Kidney capillary endothelial cell (primary cell): ENCODE measurements at places on chromosomes 7 and 10.
A peak's percentile ranks its signal among the peaks of the same experiment; 100 is the strongest.

DNA sequence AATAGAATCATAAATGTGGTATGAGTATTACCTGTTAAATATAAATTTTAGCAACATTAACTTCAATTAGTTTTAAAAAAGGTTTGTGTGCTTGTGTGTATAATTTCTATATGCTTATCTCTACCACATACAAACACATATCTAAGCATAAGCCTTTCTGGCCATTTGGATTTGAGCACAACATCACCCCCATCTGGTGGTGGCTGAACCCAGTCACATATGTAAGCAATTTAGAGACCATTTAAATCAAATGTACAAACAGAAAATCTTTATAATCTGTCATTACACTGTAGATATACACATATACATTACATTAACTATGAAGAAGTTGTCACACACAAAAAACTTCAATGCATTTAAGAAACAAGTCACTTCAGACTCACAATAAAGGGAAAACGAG lies 31.7 kb downstream of the GPR22 start:
- peak; percentile 20 for DNase-seq

DNA sequence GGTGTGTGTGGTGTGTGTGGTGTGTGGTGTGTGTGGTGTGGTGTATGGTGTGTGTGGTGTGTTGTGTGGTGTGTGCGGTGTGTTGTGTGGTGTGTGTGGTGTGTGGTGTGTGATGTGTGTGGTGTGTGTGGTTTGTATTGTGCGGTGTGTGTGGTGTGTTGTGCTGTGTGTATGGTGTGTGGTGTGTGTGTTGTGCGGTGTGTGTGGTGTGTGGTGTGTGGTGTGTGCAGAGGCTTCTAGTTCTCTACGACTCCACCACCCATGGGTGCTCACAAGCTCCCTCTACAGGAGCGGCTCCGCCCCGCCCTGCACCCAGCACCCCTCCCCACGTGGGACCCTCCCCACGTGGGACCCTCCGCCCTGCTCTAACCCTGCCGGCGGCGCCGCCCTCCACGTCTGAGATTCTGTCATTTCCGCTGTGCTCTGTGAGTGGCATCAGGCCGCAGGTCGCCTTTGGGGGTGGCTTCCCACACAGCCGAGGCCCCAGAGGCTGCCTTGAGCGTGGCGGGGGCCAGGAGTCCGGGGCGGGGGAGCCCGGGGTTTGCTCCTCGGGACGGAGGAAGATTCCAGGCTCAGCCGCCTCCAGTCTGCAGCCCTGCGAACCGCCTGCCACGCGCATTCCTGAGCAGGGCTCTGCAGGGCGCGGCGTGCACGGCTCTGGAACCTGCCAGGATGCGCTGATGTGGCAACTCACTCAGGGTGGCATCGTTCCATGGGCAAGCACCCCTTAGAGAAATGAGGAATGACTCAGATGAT lies 37.0 kb upstream of the DNAJB6 start:
- no peak for DNase-seq

- no peak for DNase-seq
Measured at GRCh38 chr10:125063256-125063925, 97.0 kb downstream of the CTBP2 start.

DNA sequence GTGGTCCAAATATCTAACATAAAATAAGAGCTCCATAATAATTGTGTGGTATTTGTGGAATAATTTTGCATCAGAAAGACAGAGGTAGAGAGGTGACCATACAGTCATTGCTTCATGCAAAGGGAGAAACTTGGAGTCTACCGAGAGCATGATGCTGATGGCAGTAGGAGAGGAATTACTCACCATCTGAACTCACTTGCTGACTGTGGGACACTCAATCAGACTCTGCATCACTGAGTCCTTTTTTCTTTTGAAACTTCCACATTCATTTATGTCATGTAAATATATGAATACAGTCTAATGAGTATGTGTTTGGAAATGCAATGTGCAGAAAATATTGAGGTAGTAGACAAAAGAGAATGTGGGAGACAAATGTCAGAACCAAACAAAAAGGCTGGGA lies 933.8 kb downstream of the REEP3 start:
- DNase-seq = no peak

DNA sequence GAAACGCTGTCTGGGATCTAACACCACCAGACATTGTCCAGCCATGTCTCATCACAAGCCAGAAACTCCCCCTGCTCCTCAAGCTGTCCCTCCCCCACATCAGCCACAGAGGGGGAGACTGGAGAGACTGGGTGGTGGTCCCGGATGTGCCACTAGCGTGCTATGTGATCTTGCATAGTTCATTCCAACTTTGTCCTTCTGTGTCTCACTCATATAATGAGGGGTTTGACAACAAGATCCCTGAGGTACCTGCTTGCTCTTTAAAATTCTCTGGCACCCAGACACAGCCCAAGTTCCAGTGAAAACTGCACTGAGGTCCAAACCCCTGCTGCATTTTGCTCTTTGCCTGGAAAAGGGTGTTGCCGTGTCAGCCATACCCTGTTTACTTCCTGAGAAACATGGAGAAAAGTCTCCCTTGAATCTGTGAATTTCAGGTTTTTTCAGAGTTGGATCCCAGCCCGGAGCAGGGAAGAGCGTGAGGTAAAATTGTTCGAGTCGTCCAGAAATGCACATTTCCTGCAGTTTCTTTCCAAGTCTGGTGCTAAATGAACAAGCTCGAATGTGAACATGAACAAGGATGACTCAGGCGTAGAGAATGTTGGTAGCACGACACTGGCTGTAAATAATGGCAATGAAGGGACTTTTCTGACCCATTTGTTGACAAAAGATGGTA lies 156.6 kb downstream of the CCDC3 start:
- peak; percentile 92 for DNase-seq

DNA sequence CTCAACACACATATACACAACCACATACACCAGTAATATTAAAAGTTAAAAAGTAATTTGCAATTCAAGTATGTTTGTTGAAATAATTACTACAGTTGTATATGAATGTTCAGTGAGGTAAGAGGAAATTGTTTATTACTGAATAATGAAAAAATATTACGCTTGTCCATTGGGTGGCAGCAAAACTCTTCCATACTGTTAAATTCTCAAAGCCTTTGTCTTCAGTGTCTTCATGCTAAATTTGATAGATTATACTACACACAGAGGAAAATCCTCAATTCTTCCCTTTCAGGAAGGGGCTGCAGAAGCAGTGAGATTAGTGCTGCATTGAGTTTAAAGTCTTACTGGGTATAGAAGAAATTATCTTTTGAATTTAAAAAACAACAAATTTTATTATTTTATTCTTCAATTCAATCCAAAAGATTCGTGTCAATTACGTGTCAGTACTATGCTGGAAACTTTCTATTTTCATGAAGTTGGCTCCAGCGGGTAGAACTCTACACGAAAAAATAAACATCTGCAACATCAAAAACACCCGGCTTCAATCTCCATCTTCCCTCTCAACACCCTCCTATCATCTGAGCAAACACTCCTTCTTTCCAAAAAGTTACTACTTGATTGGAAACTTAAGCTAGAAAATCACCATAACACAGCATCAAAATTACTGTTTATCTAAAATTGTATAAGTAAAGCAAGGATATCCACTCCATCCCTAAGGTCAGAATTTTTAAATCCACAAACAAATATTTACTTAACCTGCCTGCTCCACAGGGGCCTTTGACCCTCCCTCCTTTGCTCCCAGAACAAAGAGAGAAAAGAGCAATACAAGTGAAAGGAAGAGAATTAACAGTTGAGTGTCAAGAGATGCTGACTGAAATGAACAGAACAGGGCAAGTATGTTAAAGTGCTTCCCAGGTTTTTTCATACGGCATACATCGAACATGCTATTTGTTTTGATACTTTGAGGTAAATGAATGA lies 37.0 kb upstream of the TES start:
- DNase-seq = peak; percentile 66

DNA sequence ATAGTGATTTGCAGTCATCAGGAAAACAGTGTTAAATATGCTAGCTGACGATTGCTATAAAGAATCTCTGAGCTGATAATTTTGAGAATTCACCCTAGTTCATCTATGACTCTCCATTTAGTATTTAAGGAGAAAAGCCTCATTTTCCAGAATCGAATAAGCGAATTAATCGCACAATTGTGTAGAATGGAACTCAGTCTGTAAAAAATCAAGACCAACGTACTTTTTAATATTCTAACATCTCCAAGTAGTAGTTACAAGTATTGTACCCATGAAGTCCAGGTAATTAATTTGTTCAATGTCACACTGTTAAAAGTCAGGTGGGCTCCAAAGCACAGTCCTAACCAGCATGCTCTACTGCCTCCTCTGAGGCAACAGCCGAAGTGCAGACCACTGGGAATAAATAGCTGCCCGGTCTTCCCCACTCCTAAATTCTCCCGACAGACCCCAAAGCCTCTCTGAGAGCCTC lies 380 bp upstream of the AGBL3 start:
- DNase-seq = no peak

GRCh38 chr7:138926241-138926612 lies 55.0 kb downstream of the KIAA1549 start:
- no peak for DNase-seq

- DNase-seq = no peak
Measured at GRCh38 chr7:138243430-138243829, 167.2 kb downstream of the AKR1D1 start.

DNA sequence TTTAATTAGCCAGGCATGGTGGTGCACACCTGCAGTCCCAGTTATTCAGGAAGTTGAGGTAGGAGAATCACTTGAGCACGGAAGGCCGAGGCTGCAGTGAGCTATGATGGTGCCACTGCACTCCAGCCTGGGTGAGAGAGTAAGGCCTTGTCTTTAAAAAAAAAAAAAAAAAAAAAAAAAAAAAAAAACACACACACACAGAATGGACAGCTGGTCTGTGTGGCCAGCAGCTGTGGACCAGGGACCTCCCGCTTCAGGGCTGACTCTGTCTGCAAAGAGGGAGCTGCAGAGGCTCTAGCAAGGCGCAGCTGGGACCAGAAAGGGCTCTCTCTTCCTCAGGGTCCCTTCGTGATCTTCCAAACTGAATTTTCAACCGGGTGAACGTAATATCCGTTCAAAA lies 53.6 kb upstream of the DNAAF5 start:
- no peak for DNase-seq

- DNase-seq = no peak
Measured at GRCh38 chr7:155456738-155457543, 988 bp upstream of the EN2 start.

DNA sequence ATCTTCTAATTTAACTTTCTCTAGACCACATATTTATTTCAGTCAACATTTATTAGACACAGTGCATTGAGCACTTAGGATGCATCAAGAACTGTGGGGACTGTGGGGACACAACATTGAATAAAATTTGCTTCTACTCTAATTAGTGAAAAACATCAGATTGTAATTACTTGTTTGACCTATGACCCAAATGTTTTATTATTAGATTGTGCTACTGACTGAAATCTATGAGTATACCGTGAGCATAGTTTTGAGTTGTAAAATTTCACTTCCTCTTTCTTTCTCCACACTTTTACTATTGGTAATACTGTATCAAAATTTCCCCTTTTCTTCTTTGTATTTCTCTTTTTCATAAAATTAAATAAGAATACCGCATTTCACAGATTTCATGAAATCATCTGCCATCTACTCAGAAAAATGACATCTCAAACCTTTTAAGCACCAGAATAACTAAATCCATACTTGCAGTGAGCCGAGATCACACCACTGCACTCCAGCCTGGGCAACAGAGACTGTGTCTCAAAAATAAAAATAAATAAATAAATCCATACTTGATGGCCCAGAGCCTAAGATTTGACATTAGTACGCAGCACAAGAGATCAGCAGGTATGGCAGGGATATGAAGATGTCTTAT lies 25.4 kb upstream of the INPP5F start:
- no peak for DNase-seq

GRCh38 chr10:7397049-7398035 lies 13.5 kb downstream of the SFMBT2 start:
- DNase-seq = no peak
